ENCODE measurements at places on chromosomes 6 and 20.

DNA sequence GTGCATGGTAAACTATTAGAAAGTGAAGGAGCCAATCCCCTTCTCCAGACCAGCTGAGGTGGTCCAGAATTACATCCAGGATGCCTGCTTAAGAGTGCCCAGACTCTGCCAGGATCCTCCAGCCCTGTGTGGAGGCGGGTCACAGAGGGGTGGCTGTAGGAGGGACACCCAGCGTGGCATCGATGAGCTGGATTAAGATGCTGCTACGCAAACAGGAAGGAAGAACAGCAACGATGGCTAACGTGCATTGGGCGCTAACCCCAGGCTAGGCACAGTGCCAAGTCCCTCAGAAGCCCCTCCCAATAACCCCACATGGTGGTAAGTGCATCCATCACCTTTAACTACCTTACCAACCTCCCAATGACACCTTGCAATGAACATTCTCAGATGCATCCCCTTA is 63.9 kb upstream of the MRPS10 start:
- no peak for DNase-seq

GRCh38 chr6:168674595-168674994 is 233.6 kb downstream of the SMOC2 start:
- DNase-seq = no peak

DNA sequence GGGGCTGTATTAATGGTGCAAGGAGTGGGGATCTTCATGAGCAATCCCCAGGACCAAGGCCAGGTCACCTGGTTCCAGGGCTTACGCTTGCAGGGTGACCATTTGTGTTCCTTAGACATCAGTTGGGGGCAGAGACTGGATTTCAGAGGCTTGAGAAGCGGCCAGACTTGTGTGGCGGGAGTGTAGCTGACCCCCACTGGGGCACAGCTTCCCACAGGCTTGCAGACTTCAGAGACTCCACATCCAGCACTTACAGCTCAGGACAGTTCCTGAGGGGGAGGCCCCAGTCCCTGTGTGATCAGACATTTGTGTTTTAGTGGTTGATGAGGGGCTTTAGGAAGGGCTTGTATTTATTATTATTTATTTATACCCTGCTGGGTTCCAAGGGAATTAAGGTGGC is 15.3 kb downstream of the TJAP1 start:
- no peak for DNase-seq

- DNase-seq = no peak
Observed at GRCh38 chr6:3803627-3804468, 45.3 kb upstream of the FAM50B start.

- no peak for DNase-seq
Observed at GRCh38 chr20:11734431-11734830, 183.3 kb upstream of the BTBD3 start.

GRCh38 chr6:9083108-9083507 is 647.8 kb upstream of the SLC35B3 start:
- no peak for DNase-seq

DNA sequence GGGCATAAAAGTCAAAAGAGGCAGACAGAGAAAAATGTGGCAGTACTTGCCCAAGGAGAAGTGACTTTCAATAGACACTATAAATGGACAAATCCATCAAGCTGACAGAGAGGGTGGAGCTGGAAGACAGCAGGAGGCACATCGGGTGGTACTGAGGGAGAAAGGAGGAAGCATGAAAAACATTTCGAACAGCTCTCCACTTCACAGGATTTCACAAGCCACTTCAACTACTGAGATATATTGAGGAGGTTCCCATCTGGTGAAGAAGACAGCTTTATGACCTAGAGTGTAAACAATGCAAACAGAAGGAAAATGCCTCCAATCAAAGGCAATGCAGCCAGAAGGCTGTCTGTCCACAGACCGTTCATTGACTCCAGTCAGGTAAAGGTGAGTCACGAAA is 259.4 kb upstream of the ECI2 start:
- no peak for DNase-seq

DNA sequence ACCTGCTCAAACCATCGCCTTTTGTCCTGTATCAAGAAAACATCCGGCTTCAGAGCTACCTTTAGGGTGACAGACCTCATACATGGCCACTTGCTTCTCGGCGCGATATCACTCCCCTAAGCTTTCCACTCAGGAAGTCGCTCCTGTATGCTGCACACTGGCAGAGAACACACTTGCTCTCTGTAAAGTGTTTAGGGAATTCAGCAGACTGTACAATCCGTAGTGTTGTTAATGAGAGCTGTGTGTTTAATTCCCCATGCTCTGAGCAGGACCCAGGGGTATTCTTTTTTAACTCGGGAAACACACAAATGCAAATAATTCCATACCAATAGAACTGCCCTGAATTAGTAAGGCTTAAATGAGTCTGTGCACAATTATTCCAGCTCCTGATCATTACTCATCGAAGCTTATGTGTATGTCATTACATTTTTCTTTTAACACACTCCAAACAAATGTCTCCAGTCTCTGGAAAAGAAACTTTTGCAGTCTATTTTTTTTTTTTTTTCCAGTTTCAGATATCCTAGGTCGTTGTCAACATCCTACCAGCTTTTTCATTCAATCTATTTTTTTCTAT is 338.7 kb upstream of the ARID1B start:
- no peak for DNase-seq

GRCh38 chr6:137631323-137631722 is 137.1 kb upstream of the OLIG3 start:
- no peak for DNase-seq

DNA sequence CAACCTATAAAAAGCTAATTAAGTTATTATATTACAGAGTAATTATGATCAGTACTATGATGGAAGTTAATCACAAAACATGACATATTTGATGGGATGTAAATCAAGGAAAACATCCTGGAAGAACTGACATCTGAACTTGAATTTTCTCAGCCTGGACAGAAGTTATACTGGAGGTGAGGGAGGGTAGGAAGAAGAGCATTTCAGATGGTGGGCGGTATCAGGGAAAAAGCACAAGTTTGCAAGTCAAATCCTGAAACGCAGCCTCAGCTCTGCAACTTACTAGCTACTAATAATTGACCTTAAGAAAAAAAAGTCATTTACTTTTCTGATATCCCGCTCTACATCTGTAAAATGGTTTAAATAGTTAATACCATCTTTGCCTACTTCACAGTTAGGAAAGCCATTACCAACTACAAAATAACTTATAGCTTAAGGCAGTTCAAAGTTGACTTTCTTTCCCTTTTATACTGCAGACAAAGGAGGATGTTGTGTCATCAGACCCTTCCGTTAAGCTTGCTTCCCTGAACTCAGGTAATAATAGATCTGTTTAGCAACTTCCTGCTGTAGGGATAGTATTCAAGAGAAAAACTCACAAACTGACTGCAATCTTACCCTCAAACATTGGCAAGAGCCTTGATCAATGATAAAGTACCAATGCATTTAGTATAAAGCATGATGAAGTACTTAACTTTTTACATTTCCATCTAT is 21.0 kb downstream of the NOL7 start:
- no peak for DNase-seq

DNA sequence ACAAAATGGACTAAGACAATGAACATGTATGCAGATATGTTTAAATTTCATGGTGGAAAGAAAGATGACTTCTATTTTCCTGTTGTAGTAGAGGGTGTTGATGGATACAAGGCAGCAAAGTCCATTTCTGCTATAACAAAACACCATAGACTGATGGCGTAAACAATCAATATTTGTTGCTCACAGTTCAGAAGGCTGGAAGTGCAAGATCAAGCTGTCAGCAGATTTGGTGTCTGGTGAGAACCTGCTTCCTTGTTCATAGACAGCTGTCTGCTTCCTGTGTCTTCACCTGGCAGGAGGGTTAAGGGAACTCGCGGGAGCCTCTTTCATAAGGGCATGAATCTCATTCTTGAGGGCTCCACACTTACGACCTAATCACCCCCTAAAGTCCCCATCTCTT is 83.0 kb upstream of the ELOVL5 start:
- no peak for DNase-seq

- DNase-seq = no peak
Observed at GRCh38 chr6:95109212-95109611, 468.1 kb upstream of the MANEA start.

DNA sequence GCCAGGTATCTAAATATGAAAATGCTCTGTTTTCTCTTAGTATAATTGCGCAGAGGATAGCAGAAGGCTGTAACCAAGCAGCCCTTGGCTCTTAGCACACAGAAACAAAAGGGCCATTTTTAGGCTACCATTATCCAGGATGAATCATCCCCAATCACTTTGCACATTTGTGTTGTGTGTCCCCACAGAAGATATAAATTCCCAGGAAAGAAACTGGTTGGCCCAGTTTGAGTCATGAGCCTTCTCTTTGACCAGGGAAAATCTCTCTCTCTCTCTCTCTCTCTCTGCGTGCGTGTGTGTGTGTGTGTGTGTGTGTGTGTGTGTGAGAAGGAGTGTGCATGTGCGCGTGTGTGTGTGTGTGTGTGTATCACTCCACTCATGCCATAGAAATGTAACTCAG is 178.5 kb downstream of the FRK start:
- DNase-seq = no peak

- DNase-seq = no peak
Observed at GRCh38 chr6:42315991-42316970, 98.6 kb upstream of the MRPS10 start.

DNA sequence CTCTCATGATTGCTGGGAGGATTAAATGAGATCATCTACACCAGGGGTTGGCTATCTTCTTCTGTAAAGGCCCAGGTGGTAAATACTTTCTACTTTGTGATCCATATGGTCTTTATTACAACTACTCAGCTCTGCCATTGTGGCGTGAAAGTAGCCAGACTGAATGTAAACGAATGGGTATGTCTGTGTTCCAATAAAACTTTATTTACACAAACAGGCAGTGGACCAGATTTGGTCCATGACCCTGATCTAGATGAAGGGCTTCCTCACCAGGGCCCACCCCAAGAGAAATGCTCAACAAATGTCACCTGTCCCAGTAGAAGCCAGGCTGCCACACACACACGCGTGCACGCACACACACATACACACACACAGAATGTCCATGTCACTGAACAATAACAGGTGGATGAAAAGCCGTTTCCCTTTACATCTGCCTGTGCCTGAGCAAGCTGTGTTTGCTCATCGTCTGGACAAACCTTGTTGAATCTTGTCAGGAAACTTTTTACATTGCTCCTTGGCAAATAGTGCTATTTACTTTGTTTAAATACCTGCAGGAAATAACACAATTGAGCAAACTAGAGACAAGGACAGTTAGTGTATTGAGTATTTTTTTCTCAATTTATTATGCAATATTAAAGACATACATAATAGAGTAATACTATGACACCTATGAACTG is 114.3 kb downstream of the EYA2 start:
- no peak for DNase-seq

DNA sequence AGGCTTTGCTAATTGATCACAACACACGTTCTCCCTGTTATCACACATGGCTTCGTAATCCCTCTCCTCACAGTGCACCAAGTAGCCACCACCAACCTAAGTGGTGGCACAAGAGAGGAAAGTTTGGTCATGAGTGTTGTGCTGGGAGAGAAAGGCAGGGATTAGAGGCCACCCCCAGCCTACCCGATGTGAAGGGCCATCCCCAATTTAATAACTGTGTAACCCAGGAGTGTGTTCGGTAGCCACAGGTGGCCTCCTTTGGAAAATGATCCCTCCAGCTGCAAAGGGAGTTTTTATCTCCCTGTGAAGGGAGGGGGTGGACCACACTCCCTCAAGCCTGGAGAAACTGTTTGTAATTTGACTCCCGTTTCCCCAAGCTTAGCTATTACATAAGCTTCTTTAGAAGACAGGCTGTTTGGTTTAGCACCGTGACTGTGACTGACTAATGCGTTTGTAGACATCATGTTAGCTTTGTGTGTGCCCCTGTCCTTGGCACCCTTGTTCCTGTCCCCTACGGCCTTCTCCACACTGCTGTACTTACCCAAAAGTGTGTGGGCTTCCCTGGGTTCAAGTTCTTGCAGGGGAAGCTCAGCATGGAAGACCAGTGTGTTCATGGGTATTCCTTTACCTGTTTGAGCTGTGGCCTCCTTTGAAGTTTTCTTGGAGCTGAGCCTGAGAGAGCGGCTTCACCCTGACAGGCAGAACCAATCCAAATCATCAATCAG is 20.6 kb downstream of the PPP1R16B start:
- no peak for DNase-seq

DNA sequence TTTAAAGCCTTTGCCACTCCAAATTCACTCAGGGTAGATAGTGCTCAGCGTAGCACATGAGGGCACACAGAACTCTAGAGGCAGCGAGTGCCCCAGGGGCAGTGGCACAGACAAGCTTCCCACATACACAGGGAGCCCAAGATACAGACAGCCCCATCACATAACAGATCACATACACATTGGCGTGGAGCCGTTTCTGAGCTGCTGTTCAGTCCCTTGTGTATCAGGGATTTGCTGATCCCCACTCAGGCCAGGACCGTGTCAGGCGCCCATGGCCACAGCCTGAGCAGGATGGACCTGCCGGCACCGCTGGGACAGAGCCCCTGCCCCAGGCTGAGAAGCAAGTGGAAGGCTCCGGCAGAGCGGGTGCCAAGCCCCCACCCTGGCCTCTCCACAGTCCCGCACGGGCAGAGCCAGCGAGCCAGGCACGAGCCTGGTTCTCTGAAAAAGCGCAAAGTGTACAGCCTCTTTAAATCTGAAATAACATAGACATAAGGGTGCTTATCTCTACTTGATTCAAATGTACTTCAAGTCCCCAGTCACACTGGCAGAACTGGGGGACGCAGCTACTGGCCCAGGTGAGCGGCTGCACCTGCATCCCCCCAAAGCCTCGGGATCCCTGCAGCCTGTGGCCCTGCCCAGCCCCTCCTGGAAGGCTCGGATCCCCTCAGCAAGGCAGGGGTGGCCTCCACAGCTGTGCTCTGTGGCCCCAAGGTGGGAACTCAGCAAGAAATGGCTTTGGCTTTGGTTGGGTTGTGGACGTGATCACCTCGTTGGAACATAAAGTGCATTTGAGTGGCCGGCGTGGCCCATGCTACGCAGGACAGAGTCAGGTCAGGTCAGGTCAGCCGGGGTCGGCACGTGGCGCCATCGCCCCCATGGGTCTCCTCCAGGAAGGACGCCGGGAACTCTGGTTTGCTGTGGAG is 231.3 kb downstream of the ERMARD start:
- DNase-seq = no peak

GRCh38 chr20:53831812-53832211 is 238.2 kb upstream of the ZNF217 start:
- DNase-seq = no peak

- no peak for DNase-seq
Observed at GRCh38 chr20:62592506-62593177, 49.7 kb upstream of the SLCO4A1 start.

DNA sequence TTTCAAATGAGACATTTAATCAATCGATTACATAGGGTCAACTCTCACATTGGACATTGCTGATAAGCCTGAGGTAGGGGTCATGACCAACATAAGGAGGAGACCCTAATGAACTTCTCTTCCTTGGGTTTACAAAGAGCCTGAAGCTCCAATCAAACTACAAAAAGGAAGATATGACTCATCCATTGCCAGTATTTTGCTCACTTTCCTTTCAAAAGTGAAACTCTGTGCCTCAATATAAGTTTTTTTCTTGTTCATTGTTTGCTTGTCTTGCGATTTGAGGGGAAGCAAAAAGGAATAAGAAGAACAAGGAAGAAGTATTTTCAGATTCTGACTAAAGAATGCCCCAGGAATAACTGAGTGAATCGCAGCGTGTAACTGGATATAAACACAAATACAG is 38.8 kb upstream of the KHDRBS2 start:
- DNase-seq = no peak

- no peak for DNase-seq
Observed at GRCh38 chr20:35506872-35507638, 22.4 kb downstream of the C20orf173 start.

GRCh38 chr6:33590531-33591198 is 10.6 kb upstream of the BAK1 start:
- no peak for DNase-seq

All from cortex of kidney (tissue), 1 donor.